ENCODE measurements at places on chromosomes 2 and 18.

- no peak for DNase-seq
Measured at GRCh38 chr18:8705961-8706790, 820 bp downstream of the MTCL1 start.

- peak; percentile 56 for DNase-seq
Measured at GRCh38 chr2:71070294-71071093, 2.0 kb downstream of the NAGK start.

DNA sequence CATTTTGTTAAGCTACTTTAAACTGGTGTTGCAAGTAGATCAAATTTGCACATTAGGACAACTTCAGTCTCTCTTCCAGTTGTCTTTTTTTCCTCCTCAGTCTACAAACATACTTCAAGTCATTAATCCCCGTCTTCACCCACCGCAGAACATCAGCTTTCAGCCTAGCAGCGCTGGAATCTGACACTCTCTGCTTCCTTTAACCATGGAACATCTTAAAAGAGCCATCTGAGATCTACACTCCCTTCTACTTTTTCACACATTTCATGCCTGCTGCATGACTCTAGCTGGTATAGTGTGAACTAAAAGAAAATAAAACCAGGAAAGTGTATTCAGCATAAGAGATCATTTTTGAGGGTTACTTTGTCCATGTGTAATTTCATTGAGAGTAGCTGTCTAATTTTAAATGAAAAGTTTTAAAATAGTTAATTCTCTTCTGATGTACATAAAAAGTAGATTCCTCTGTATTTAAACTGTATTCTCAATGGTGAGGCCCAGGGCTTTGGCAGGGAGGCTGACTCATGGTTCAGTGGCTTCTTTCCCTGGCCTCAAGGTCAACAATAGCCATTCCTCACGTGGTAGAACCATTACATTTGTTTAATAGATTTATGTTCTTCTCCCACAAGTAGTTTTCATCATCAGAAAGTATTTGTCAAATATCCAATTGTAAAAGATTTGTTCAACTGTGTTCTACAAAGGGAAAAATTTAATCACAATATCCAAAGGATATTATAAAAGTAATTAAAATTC lies 16.5 kb downstream of the SGPP2 start:
- no peak for DNase-seq

GRCh38 chr2:31075941-31076590 lies 62.2 kb downstream of the GALNT14 start:
- no peak for DNase-seq

DNA sequence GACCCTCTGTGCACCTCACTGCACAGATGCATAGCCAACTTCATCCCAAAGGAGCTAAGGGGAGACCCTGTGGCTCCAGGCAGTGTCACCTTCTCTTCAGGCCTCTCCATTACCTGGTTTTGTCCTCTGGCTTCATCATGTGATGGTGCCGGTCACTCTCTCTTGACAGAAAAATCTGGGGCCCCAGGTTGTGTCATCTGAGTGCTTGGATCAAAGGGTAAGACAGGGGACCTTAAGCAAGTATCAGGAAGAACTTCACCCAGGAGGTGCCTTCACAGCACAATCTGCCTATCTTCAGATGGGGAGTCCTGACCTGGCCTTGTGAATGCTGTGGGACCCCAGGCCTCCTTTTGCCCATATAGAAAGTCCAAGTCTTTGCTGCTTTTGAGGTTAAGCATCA lies 104.4 kb downstream of the POLR1A start:
- DNase-seq = no peak

DNA sequence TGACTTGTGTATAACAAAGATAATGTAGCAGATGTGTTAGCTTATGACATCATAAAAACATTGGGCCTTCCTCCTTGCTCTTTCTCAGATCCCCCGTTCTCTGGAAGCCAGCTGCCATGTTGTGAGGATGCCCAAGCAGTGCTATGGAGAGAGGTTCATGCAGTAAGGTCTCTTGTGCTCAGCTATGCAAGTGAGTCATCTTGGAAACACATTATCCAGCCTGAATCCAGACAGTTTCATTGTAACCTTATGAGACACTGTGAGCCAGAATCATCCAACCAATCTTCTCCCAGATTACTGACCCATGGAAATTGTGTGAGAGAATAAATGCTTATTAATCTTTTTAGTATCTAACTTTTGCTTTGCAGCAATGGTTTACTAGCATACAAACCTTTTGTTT lies 60.8 kb downstream of the ST6GAL2 start:
- no peak for DNase-seq

GRCh38 chr2:180141600-180141999 lies 134.5 kb upstream of the CWC22 start:
- no peak for DNase-seq

DNA sequence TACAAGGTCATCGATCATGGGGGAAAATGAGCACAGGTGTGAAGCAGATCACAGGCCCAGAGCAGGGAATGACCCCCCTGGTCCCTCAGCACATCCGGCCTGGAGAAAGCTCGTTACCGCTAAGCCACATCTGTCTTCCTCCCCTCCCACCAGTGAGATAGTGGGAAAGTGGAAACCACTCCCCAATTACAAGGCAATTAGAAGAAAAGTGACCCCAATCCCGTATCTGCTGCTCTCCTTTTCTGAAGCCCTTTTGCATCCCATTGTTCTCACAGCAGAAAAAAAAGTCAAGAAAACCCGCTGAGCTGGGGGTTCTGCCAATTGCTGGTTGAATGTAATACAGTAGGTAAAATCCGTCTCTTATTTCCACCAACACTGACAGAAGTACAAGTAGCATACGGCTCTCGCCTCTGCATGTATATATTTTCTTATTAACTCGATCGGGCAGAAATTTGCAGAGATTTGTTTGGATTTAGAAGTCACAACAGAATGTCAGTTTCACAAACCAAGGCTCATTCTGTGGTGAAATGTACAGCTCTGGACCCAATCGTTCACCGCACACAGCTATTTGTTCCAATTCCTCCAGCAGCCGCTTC lies 287.0 kb downstream of the TCF4 start:
- DNase-seq = no peak

- no peak for DNase-seq
Measured at GRCh38 chr2:132780651-132781050, 110.6 kb upstream of the LYPD1 start.

- DNase-seq = no peak
Measured at GRCh38 chr2:128745946-128746345, 427.3 kb upstream of the HS6ST1 start.

DNA sequence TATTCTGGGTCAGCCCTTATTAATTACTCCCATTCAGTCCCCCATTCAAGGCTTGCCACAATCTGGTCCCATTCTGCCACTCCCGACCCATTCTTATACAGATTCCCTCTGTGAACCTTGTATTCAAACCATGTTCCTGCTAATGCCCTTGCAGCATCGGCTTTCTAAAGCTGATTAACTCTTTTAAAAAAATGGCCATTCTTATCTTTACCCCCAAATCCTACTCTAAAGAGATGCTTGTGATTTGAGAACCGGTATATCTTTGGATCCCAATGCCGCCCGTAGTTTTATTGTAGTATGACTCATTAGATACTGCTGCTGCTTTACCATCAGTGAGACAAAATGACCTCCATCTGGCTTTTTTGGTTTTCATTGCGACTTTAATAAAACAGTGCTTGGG lies 72.2 kb downstream of the XRCC5 start:
- DNase-seq = no peak

DNA sequence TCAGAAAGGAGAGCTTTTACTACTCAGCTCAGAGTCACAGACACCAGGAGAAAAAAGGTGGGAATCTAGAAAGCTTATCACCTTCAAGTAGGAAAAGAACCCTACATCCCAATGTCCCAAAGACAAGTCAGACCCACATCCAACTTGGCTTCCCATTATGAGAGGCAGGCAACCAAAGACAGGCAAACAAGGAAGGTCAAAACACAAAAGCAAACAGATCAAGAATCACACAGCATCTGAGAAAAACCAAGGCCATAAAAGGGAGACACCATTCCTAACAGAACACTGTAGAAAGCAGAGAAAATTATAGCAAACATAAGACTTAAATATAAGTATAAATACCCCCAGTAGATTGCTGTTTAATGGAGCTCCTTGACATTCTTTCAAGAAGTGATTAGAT lies 40.7 kb downstream of the SLC3A1 start:
- no peak for DNase-seq

GRCh38 chr2:201484805-201485204 lies 33.3 kb downstream of the STRADB start:
- no peak for DNase-seq

GRCh38 chr2:129709956-129710598 lies 269.4 kb upstream of the RAB6C start:
- no peak for DNase-seq

DNA sequence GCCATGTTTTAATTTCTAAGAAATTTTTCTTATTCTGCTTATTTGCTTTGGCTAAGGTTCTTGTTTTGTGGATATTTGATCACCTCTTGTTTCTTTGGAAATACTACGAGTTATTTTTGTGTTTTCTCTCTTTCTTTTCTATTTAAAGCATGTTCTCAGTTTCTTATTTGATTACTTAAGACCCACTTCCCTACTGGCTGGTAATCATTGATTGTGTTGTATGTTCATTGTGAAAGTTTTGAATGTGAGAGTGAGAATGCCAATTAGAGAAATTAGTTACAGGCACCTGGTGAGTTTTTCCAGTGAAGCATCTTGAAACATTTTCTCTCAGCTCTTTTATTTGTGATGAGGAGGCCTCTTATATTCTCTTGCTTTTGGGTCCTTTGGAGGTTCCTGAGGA lies 226.7 kb upstream of the MC4R start:
- DNase-seq = no peak

DNA sequence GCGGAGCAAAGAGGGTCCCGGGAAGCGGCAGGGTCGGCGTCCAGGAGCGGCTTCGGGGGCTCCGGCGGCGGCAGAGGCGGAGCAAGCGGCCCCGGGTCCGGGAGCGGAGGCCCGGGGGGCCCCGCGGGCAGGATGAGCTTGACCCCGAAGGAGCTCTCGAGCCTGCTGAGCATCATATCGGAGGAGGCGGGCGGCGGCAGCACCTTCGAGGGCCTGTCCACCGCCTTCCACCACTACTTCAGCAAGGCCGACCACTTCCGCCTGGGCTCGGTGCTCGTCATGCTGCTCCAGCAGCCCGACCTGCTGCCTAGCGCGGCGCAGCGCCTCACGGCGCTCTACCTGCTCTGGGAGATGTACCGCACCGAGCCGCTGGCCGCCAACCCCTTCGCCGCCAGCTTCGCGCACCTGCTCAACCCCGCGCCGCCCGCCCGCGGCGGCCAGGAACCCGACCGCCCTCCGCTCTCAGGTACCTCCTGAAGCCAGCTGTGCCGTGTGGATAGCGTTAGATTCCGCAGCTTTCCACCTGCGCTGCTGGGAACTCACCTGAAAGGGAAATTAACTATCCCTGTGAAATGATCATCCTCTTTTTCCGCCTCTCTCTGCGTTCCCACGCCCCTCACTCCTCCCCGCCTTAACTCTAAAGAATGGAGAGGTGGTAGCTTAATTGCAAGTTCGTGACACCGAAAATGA lies 472 bp downstream of the CNOT11 start:
- peak; percentile 25 for DNase-seq

Measured in Kasumi-1 (cell line).